ENCODE measurements at places on chromosomes 5 and 9. TPM values are rescaled to one million over a fixed set of nuclear protein-coding genes. Genes with fewer than 3 reads are reported as not detected.
A peak's percentile ranks its signal among the peaks of the same experiment; 100 is the strongest.

DNA sequence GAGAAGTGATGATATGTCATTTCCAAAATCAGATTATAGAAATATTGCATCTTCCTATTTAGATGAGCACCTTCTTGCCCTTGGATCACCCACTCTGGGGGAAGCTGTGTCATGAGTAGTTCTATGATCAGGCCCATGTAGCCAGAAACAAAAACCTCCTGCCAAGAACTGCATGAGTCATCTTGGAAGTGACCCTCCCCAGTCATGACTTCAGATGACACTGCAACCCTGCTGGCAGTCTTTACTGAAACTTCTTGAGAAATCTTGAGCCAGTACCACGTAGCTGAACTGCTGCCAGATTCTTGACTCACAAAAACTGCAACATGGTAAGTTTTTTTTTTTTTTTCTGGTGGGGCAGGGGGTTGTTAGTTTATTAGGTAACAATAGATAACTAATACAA lies 439.6 kb upstream of the PTGER4 start:
- DNase-seq: no peak

DNA sequence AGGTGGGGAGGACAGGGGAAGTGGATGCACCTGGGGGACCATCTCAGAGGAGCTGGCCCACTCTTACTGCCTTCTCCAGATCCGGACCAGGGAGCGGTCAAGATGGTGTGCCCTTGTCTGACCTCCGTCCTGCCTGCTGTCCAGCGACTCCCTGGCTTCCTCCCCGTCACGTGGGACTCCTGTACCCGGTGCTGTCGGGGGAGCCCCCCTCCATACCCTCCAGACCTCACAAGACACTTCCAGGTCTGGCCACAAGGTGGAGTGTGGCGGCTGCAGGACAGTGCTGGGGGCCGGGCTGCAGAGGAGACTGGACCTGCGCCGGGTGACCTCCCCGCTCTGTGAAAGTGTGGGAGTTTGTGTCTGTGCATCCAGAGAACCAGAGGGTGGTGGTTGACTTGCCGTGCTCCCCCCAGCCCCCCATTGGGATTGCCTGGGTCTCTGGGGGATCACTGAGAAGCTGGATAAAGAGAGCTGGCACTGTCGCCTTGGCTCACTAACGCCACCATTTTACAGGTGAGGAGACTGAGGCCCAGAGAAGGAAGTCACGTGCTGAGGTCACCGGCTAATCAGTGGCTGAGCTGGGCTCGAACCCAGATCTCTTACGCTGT lies 1.9 kb upstream of the CRB2 start:
- no peak for DNase-seq

The NDUFAF2 gene
- 23.8 TPM for total RNA-seq

DNA sequence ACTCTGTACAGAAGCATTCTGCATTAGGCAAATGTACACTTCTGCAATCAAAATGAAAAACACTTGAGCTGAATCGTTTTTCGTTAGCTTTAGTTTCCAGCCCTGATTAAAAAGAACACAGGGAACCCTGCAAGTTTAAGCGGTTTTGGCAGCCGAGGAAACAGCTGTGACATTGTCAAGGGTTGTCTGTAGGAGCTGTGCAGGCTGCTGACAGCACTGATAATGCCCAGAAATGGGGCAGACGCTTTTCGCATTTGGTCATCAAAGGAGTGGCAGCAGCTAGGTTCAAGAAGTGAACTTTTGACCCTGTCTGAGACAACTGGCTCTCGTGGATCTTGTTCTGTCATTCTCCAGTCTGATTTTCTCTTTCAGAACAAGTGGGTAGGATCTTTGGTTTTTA lies 165.6 kb upstream of the CCDC152 start:
- peak; percentile 63 for DNase-seq

DNA sequence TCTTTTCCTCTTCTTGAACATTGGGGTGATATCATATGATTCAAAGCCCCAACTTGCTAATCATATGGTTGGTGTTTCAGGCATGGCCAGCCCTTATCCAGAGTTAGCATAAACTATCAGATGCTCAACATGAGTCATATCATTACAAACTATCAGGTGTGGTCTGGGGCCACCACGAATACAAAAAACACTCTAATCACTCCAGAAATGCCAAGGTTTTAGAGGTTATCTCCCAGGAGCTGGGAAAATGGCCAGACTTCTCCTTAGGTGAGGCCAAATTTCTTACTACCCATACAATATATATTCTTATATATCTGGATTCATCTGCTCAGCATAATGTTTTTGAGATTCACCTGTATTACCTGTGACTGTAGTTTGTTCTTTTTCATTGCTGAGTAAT lies 210.5 kb downstream of the CCDC171 start:
- DNase-seq: no peak

The KLF4 gene
- 39.6 TPM for total RNA-seq

The LRRC70 gene
- 18.1 TPM for total RNA-seq

DNA sequence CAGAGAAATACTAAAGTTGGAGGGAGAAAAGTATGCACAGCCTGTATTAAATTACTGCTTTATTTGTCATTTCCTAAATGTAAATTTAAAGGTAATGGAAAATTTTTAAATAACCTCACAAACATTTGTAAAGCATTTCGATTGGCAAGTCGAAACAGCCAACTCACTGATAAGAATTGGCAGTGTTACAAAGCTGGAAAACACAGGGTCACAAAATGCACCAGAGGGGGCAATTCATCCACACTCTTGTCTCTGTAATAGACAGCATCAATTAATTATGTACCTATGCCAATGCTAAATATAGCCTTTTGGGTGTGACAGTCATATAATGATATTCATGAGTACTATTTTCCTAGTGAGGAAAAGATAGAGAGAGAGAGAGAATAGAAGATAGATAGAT lies 140.6 kb upstream of the PRLR start:
- DNase-seq: no peak

The LRRTM2 gene
- 3.3 TPM for total RNA-seq

The FGF1 gene
- total RNA-seq: 5.1 TPM

DNA sequence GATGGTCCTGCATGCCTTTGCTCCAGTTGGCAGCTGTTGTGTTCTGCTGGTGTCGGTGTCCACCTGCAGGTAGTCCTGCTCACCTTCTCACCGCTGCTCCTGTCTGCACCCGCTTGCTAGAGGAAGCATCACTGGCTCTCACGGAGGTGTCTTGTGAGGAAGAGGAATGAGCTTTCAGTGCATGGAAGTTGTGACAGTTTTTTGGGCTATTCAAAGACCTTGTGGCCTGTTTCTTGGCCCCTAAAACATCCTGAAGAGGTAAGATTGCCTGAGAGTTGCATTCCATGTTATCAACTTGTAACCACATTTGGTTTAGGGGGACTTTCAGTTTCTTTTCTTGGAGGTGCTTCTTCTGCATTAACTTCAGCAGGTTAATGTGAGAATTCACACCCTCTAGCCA lies 85.6 kb downstream of the MACROH2A1 start:
- DNase-seq: no peak

The CCDC152 gene
- total RNA-seq: 3.3 TPM

DNA sequence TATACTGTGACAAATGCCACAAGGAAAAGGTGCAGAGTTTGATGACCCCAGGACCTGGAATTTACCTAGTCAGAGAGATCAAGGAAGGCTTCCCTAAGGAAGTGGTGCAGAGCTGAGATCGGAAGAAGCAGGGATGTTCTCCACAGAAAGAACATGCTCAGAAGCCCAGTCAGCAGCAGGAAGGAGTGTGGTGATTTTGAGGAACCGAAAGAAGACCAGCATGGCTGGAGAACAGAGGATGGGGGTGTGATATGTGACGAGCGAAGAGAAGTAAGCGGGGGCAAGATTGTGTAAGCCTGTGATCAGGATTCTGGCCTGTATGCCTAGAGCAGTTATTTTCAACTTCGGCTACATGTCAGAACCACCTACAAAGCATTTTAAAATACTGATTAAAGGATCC lies 18.7 kb upstream of the PIK3R1 start:
- DNase-seq: no peak

The DND1 gene
- not detected for total RNA-seq

The DMRTA1 gene
- total RNA-seq: 1.4 TPM

GRCh38 chr9:130237763-130238524 lies 27.6 kb upstream of the HMCN2 start:
- no peak for DNase-seq

GRCh38 chr9:121505903-121506735 lies 6.5 kb upstream of the GGTA1 start:
- no peak for DNase-seq

DNA sequence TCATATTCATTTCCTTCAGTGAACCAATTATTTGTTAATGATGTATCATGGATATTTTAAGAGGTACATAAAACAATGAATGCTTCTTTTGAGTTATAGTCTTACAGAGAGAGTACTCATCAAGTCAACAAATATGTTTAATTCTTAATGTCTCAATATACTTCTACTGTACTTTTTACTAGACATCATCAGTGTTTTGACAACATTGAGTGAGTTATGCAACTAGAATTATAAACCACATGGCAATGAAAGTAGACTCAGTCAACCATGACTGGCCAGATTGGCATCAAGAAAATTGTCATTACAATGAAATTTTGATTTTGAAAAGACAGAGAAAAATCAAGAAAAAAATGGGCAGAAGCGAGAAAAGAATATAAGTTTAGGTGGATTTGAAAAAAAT lies 1248.1 kb upstream of the CDH18 start:
- DNase-seq: no peak

DNA sequence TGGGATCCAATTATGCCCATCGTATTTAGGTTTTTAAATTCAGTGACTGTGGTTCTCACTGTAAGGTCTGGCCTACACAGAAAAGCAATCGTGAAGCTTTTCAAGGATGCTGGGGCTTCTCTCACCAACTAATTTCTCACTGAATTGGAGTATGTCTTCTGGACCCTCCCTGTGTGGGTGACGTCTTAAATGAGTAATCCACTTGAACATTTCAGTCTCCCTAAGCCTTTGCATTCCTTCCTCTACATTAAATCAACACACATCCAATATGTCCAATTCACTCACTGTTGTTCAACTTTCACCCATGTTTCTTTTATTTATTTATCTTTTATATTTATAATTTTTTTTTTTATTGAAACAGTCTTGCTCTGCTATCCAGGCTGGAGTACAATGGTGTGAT lies 12.5 kb upstream of the BTF3 start:
- no peak for DNase-seq

- DNase-seq: no peak
Observed at GRCh38 chr9:109802491-109802890, 22.5 kb downstream of the PALM2AKAP2 start.

DNA sequence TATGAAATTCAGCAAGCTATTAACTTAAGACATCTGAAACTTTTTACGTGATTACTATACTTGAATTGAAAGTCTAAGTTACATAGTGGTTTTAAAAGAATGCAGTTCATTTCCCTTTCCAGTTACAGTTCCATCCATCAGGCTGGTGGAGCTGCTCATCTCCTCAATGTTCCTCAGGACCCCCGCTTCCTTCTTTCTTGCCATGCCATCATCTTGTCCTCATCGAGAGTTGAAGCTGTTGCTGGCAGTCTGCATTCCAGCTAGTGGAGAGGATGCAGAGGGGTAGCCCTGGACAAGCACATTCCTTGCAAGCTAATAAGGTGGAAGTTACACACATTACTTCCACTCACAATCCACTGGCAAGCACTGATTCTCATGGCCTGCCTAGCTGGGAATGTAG lies 8.8 kb upstream of the RNF183 start:
- no peak for DNase-seq

- no peak for DNase-seq
Observed at GRCh38 chr9:70486127-70486526, 71.7 kb upstream of the KLF9 start.

GRCh38 chr5:170644501-170644900 lies 139.0 kb upstream of the GABRP start:
- no peak for DNase-seq

DNA sequence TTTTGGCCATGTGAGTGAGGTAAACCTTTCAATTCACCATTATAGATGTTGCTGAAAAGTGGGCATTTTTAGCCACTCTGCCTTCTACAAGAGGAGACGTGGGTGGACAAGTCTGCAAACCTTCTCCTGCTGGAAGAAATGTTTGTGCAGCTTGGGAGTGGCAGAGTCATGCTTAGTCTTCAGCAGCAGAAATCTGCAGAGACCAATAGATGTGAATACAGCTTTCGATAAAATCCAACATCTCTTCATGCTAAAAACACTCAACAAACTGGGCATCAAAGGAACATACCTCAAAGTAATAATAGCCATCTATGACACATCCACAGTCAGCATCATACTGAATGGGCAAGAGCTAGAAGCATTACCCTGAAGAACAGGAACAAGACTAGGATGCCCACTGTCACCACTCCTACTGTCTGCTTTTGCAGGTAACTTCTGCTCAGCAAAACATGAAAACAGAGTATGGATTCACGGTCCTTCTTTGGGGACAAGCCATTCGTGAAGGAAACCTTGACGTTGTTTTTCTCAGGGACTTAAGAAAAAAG lies 91.3 kb downstream of the RALGPS1 start:
- DNase-seq: no peak

GRCh38 chr9:86061972-86062739 lies 37.2 kb downstream of the GOLM1 start:
- DNase-seq: no peak

The COL27A1 gene
- 21.5 TPM for total RNA-seq

- no peak for DNase-seq
Observed at GRCh38 chr5:83800201-83800600, 79.5 kb upstream of the HAPLN1 start.

The PCDHGA9 gene
- total RNA-seq: 12.5 TPM

- no peak for DNase-seq
Observed at GRCh38 chr9:95574866-95575553, 58.2 kb upstream of the PTCH1 start.

DNA sequence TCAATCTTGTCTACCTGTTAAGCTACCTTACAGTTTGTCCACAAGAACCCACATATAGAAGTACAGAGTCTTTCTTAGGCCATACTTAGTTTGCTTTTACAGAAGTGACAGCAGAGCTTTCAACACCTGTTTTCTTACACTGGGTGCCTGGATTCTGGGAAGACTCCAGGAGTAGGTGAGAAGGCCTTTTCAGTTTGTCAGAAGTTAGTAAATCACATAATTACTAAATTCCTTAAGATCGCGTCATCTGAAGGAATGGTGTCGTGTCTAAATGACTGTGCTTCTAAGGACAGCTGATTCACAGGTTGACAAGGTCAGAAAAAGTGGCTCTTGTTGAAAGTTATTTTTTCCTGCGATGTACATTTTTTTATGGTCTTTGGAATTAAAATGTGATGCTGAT lies 97.0 kb upstream of the FAM120A start:
- no peak for DNase-seq

- DNase-seq: no peak
Observed at GRCh38 chr9:117374076-117374725, 40.7 kb downstream of the ASTN2 start.

The DIMT1 gene
- 28.9 TPM for total RNA-seq

The SPINK4 gene
- not detected for total RNA-seq

The CTNND2 gene
- total RNA-seq: 1.4 TPM
